ENCODE measurements at places on chromosomes 7 and 10. TPM values are rescaled to one million over a fixed set of nuclear protein-coding genes. Genes with fewer than 3 reads are reported as not detected.
A peak's percentile ranks its signal among the peaks of the same experiment; 100 is the strongest.

- no peak for DNase-seq
Observed at GRCh38 chr7:103569621-103570305, 123.8 kb upstream of the SLC26A5 start.

- DNase-seq, result no peak
Observed at GRCh38 chr10:78278058-78278404, 244.4 kb downstream of the RPS24 start.

DNA sequence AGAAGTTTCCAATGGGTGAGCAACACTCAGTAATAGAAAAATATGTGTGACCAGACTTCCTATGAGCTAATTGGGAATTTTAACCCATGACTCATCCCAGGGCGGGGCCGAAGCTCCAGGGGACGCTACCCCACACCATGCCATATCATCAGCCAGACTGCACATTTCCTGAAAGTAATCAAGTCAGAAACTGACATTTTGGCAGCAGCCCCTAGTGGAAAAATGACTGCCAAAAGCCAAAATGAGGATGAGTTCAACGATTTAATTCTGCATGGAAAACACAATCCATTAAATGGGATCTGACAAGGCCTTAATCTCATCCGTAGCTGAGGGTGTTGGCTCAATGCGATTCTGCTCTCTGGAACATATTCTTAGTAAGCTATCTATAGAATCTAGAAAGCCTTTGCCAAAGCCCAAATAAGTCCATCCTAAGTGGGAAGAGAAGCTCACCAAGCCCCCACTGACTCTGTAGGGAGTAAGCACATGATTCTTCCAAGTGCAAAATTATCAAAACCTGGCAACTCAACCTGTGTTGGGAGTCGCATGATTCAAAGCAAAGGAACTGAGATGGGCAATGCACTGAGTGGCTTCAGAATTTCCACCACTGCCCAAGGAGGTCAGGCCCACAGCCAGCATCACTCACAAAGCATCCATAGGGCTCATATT lies 93.1 kb upstream of the PDE1C start:
- peak; percentile 91 for DNase-seq

DNA sequence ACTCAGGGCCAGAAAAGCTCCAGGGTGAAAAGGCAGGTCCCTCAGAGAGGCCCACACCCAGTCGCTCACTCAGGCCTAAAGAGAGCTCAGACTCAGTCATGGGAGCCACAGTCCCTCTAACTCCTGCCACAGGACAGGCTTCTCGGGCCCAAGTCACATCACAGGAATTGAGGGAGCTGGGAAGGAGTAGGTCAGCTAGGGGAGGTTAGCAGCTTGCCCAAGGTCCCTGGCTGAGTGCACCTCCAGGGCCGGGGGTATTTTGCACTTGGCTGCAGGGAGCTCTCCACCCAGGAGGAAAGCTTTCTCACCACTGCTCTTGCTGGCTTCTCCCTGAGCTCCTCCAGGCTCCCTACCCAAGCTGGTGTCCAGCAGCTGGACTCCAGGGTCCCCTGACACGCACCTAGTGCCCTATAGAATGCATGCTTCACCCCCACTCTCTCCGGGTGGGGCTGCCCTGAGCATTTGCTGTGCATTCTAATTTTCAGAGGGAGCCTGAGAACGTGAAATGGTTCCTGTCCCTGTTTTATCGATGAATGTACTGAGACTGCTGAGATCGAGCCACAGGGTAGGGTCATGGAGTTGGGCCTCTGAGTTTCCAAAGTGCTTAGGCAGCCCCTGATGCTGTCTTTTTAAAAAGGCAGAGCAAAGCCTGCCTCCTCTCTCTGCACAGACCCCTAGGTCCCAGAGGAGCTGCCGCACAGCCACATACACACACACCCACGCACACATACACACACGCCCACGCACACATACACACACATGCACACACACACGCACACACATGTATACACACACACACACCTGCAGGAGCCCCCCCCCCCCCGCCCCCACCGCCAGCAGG lies 37.9 kb upstream of the RET start:
- no peak for DNase-seq

DNA sequence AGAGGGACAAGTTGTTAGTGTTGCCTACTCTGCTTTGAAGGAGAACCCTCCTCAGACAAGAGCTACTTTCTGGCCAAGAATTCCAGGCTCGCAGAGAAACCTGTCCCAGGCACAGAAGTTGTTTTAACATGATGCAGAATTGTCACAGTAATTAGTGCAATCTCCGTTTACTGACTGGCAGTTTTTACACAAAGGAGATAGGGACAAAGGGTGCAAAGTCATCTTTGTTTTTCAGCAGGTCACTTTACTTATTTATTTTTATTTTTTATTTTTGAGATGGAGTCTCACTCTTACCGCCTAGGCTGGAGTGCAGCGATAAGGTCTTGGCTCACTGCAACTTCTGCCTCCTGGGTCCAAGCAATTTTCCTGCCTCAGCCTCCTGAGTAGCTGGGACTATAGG lies 12.3 kb downstream of the TCF7L2 start:
- DNase-seq, result no peak

SEM1 gene
- 30.1 TPM for total RNA-seq

AKR1C4 gene
- not detected for total RNA-seq

SLC16A9 gene
- 1.1 TPM for total RNA-seq

All from renal cortical epithelial cell (primary cell).